ENCODE measurements at places on chromosomes 7 and 10.

- DNase-seq, result no peak
These were observed 64.1 kb downstream of the HHEX start for GRCh38 chr10:92753865-92754264.

GRCh38 chr10:60542657-60543056 is 153.0 kb upstream of the ANK3 start:
- no peak for DNase-seq

DNA sequence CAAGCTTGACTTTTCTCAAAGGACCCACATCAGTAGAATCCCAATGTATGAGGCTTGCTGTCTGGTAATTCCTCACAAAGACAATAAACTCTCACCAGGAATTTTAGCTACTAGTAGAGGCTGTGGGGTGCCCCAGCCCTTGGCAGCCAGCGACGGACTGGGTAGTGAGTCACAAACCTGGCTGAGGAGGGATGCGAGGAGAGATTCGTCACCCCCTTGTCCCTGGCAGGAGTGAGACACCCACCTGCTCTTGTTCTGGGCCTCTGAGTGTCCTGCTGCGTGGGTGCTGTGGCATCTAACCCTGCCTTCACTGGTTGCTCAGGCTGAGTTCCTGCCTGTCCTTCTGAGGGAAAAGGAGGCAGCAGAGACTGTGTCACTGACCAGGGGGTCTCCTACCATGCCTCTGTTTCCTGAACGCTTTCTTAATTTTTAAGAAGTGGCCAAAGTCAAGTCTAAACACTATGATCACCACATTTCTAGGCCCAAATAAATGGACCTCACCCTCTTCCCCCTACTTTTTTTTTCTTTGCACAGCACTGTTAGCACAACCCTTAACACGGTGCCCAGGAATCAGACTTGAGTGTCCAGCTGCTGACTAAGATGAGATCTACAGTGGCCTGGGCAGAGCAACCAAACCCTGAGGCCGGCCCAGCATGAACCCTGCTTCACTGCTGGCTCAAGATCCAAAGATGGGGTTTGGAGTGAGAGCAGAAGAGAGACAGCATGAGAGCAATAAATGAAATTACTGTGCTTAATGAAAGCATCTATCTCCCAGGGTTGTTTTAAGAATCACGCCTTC is 146.4 kb downstream of the ANLN start:
- no peak for DNase-seq

GRCh38 chr10:16527452-16527851 is 5.8 kb upstream of the C1QL3 start:
- no peak for DNase-seq

DNA sequence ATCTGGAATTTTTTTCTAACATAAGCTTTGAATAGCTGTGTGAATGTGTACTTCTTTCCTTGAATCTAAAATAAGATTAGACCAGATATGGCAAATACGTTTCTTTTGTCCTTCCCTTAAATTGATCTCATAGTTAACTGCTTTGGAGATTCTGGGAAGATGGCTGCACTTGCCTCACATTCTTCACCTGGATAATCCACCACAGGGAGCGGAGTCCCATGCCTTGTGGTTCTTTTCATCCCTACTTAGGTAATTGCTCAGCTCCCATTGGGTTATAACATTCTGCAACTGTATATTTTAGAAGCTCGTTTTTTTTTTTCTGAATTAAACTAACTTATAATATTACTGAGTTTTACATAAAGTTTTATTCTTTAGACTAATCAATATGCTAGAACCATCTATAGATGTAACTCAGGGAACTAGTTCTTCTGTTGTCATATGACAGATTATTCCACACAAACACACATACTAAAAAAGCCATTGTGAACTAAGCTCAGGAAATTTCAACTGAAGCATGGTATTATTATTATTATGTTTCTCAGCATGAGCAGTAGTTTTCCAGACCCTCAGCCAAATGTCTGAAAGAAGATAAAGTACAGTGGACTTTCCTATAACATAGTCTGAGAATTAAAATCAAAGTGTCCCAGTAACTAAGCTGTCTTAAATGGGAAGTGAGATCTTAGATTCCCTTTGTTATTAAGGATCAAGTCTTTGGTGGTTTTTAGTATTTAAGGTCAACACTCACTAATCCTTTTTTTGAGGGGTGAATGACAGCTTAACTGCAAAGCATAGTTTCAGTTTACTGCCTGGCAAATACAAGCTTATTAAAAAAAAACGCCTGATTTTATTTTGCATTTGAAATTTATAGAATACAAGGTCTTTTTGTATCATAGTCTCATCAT is 182.3 kb downstream of the PPP1R9A start:
- no peak for DNase-seq

DNA sequence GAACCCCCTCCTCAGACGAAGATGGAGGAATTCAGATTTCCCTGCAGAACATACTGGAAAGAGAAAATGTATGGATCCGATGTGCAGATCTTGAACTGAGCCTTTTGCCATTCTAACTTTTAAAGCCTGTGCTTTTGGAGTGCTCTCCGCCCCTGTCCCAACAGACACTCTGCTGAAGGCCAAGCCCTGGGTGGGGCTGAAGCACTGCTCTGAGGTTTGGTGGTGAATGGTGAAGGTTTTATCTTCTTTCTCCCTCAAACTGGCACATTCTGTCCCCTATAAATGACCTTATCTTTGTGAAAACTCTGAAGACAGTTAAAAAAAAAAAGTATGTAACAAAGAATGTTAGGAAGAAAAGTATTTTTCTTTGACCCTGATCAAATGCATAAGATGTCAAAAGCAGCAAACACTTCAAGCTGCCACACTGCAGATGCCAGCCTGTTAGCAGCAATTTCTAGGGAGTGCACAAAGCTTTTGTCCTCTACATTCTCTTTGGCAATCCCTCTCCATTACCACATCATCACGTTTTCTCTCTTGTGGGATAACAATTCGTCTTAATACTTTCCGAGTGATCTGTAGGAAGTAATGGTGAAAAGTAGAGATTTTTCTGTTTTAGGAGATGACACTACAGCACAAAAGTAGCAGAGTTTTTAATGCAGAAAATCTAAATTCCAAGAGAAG is 137.3 kb upstream of the CCDC6 start:
- DNase-seq, result no peak

- DNase-seq, result no peak
These were observed 31.6 kb upstream of the ANK3 start for GRCh38 chr10:60420991-60421894.

- DNase-seq, result no peak
These were observed 61.5 kb upstream of the GPR22 start for GRCh38 chr7:107408349-107408748.

DNA sequence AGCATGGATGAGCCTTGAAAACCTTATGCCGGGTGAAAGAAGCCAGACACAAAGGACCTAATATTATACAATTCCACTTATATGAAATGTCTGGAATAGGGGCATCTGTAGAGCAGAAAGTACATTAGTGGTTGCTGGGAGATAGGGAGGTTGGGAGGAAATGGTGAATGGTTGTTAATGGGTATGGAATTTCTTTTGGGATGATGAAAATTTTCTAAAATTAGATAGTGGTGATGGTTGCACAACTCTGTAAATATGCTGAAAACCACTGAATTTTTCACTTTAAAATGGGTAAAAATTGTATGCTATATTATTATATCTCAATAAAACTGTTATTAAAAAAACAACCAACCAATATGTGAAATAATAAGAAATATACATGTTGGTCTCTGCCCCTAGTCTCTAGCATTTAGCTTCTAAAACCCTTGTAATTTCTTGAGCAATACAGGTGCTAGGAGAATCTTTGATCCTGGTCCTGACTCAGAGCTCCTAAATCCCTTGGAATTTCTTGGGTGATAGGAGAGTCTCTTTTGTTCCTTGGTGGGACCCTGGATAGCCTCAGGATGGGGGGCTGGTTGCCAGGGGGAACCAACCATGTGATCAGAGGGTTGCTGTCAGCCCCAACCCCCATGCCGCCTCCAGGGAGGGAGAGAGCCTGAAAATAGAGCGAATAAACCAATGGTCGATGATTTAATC is 64.0 kb downstream of the TACR2 start:
- no peak for DNase-seq

DNA sequence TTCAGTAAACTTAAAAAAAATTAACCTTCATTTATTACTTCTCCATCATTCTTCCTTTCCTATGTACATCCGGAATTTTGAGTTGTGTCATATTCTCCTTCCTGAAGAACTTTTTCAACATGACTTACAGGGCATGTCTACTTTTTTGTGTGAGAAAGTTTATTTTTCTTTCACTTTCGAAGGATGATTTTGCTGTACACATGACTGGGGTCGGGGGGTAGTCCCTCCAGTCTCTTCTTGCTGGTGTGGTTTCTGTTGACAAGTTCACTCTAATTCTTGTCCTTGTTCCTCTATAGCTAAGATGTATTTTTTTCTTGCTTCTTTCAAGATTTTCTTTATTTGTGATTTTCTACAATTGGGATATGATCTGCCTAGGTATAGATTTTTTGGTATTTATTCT is 55.8 kb downstream of the INPP5A start:
- DNase-seq, result no peak
